ENCODE measurements at places on chromosomes 7 and 10.

DNA sequence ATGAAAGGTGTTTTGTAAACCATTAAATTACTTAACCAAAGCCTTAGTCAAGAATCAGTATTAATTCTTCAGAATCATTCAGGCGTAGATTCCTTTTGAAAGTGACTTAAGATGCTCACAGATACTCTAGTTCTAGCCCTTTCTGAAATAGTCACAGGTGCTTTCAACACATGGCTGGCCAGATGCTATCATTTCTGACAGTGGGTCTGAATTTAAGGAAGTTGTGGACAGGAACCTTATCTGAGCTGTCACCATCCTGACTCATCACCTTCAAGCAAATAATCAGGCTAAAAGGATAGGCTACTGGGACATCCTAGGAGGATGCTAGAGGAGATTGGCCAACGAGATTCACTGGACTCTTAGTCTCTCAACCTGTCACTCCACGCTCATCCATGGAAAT is 501.5 kb downstream of the LRMDA start:
- no peak for DNase-seq

DNA sequence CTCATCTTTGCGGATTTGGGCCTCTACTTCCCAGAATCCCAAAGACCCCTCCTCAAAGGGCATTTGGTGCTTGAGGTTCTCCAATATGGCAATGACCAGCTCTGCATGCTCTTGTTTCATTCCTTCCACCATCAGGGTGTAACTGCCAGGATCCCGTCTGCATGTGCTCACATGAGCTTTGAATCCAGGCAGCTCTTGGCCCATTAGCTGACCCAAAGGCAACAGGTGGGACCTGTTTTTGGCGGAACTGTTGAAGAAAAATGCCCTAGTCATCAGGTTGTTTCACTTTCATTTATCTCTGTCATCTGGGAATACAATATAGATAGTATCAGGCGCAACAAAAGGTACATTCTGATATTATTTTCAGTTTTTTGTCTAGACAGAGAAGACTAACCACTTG is 159.1 kb upstream of the TCF7L2 start:
- DNase-seq = no peak

GRCh38 chr7:106419455-106420182 is 134.8 kb upstream of the NAMPT start:
- DNase-seq = no peak

GRCh38 chr10:26216585-26217395 is at the start of gene GAD2:
GAD2 (plus strand) TSS chr10:26216774; CDS start chr10:26216810, 36 bp downstream.
- DNase-seq = no peak

- no peak for DNase-seq
These were observed 139.2 kb upstream of the CCDC6 start for GRCh38 chr10:60045571-60045970.

GRCh38 chr7:66507764-66508296 is 120.9 kb upstream of the KCTD7 start:
- no peak for DNase-seq

- no peak for DNase-seq
These were observed 951.0 kb downstream of the TYW1 start for GRCh38 chr7:67947646-67948045.

DNA sequence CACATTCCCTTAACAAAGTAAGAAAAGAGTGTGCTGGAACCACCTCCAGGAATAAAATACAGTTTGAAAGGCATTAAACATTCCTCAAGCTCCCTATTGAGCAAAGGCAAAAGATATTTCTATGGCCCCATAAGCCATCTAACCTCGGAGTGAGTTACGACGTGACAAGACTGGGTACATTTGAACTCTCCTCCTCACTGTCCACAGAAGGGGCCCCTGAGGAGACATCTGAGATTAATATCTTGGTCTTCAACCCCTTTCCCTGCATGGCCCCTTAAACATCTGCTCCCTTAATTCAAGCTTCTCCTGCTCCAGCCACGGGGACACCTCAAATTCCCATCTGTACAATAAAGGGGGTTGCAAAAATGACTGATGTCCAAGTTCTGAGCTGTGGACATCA is 526 bp downstream of the GIMAP1 start:
- no peak for DNase-seq

GRCh38 chr10:29259498-29259897 is 29.4 kb upstream of the LYZL1 start:
- DNase-seq = no peak

- DNase-seq = no peak
These were observed 196.2 kb downstream of the BAMBI start for GRCh38 chr10:28873540-28873939.

- DNase-seq = peak; percentile 58
These were observed 476.9 kb downstream of the KCNMA1 start for GRCh38 chr10:77160679-77161078.

GRCh38 chr7:30249986-30250774 is 34.2 kb upstream of the ZNRF2 start:
- no peak for DNase-seq
